Jurkat, Clone E6-1 (cell line): ENCODE measurements at places on chromosomes 4 and X.

DNA sequence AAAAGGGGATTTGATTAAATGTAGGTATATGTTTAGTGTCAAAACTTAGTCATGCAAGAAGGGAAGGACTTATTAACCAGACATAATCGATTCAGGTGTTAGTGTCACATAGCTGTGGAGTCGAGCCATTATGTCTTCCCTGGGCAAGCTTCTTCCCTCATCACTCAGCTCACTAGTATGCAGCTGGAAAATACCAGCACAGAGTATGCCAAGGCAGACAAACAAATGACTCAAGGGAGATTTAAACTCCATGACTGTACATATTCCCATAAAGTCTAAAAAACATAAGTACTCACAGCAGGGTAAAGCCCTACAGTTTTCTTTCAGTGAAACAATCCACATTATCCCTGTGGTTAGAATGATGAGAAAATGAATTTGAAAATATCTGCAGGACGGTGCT is 304.5 kb downstream of the CBLL2 start:
- no peak for DNase-seq

DNA sequence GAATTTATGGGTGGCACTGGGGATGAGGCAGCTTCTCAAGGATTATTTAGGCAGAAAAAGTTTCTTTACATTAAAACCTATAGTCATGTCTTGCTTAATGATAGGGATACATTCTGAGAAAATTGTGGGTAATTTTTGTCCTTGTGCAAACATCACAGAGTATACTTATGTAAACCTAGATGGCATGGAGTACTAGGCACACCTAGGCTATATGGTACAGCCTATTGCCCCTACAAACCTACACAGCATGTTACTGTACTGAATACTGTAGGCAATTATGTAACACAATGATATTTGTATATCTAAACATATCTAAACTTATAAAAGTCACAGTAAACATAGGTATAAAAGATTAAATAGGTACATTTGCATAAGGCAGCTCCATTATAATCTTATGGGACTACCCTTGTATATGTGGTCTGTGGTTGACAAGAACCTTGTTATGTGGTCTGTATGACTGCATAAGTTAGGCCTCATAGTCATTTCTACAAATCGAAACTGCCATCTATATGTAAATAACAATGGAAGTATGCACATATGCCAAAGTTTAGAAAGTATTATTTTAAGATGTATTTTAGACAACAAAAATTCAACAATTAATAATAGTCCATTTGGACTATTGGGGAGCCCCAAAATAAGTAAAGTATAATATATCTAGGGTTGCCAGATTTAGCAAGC is 87.3 kb downstream of the CFAP299 start:
- peak; percentile 48 for DNase-seq

DNA sequence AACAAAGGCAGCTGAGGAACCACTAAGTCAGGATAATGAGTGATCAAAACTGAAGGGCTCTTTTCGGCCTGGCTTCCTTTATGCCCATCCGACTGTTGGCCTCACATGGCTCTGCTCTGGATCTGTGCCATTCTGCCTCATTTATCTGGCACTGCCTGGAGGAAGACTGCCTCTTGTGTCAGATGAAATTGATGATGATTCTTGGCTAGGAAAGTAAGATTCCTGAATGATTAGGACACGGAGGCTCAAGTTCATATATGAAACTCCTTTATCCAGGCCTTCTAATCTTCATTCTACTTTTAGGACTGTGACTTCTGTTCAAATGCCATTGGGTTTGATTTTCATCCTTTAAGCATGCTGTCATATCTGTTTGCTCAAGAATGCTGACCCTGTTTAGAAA is 475.4 kb upstream of the RPS6KA3 start:
- DNase-seq: no peak

DNA sequence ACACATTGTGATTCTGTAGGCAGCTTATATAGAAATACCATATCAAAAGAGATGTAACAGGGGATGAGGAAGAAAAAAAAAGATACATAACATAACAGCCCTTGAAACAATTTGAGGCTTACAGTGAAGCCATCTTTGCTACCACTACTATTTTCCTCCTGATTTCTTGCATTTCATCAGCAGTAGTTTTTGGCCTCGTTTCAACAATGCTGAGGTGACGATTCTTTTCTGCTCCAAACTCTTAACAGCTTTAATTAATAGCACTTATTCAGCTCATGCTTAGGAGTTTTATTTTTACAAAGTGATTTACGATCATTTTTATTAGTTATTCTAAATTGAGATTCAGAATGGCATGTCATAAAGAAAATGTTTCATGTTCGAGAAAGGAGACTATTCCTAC is 163.2 kb downstream of the DCK start:
- no peak for DNase-seq

- DNase-seq: no peak
These were observed 27.0 kb upstream of the TMEM150C start for GRCh38 chr4:82588771-82589270.

GRCh38 chr4:70801265-70801809 is 38.4 kb downstream of the GRSF1 start:
- DNase-seq: peak; percentile 73

DNA sequence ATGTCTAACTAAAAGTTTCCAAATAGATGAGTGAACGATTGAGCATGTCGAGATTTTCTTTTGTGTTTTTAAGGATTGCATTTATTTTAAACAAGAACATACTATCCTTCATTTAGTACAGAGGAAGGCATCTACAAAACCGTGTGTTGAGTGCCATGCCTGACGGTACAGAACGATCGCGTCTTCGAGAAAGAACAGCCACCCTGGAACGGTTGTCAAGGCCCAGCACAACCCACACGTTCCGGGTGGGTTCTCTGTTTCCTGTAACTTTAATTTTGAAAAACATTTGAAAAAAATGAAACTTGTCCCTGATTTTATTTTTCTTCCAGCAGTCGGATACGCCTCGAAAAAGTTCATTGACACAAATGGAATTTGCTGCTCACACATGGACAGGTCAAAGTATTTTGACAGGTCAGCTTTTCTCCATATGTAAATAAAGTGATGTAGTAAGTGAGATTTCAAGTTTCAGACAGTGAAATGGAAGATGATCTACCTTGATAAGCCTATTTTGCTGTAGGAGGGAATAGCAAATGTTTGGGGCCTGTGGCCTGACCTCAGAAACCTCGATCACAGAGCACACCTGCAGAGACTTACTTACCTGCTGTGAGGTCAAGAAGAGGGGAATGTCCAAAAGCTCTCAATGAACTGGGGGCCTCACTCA is 24.4 kb upstream of the CYP4V2 start:
- no peak for DNase-seq

DNA sequence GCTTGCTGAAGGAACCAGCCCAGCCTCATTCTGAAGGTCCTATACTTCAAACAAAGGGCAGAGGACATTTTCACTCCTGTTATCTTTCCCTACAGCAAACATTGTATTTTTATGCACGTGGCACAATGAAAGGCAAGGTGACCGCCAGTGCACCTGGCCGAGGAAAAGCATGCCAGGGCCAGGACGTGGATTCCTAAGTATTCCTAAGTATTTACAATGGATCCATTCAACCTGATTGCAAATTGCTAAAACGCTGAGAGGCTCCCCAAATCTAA is 127.9 kb upstream of the FTHL17 start:
- DNase-seq: no peak

DNA sequence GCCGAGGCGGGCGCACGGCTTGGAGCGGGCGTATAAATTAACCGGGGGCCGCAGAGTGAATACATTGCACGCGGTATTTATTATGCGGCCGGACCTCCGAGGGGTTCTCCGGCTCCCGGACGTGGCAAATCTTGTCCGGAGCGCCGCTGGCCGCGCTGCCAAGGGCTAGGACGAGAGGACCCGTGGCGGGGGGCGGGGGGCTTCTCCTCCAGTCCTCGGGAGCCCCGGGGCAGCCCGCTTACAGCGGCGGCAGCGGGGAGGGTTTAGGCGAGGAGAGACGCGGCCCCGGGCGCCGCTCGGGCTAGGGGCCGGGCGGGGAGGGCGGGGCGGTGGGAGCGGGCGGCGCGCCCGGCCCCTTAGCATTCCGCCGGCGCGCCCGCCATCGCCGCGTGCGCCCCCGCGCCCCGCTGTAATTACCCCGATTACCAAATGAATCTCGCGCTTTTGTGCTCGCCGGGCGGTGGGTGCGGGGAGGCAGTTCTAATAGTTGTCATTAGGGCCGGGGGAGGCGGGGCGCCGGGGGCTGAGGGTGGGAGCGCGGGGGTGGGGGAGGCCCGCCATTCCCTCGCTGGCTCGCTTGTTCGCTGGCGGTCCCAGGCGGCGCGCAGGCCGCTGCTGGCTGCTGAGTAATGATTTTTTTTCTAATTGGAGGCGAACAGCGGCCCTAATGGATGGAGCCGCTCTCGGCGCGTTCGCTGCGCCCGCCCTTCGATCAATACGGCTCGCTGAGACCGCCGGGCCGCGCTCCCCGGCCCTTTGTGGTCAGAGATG is 276.6 kb downstream of the BCOR start:
- no peak for DNase-seq

DNA sequence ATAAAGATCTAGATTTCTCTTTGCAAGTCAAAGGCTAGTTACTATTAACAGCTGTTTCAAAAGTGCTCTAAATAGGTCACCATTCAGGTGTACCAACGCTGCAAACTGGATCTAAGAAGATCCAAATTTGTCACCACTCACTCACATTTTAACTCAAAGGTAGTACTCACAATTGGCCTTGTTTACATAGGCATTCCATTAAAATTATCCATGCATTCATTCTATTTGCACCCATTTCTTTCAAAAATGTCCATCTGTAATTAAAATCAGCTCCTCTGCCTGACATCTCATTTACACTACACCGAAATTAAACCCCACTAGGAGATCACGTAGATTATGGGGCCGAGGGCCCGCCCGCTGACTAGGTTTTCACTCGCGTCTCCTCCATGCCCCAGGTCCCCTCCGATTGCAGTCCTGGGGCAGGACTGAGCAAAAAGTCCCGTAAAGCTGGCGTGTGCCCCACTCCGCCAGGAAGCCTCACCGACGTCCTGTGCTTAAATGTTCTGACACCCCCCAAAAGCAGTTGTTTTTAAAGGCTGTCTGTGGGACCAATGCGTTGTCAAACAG is 1.3 kb upstream of the ING2 start:
- DNase-seq: peak; percentile 46

DNA sequence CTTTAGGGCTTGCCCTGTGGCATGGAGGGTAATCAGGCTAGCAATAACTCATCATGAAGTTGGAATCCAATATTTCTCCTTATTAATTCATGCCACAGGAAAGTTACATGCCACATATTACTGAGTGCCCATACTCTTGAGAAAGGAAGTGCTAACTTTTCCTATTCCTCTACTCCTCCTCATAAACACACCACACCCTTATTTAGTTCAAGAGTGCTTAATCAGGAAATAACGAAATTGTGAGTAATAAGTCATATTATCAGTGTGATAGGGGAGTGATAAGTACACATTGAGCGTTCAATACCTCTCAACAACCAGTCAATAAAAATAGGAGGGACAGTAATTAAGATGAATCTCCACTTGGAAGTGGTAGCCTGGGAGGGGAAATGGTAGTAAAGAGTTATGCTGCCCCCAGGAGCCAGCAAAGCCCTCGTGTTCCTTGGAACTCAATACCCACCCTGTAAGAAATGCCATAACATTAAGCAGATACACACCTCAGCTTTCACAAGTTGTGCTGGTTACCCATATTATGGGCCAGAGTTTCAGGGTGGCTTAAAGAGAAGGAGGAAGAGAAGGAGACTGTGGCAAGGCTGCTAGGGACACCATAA is 410.0 kb upstream of the NR3C2 start:
- DNase-seq: no peak

DNA sequence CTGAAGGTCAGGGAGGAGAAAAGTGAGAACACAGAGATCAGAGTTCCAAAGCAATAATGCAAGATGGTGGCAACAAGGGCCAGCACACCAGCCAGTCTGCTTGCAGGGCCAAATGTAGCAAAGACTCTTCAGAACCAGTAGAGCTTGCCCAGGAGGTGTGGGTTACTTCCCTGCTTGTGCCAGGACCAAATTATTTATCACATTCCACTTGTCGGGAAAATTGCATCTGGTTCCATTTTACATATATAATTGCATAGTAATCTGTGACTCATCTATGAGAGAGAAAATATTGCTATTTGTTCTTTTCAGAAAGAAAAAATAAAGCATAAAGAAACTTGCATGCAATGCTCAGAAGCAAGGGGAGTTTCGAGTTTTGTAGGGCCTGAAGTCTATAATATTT is 41.4 kb downstream of the MAML3 start:
- DNase-seq: no peak

- no peak for DNase-seq
These were observed 2.5 kb upstream of the CCDC149 start for GRCh38 chr4:24915121-24915922.

DNA sequence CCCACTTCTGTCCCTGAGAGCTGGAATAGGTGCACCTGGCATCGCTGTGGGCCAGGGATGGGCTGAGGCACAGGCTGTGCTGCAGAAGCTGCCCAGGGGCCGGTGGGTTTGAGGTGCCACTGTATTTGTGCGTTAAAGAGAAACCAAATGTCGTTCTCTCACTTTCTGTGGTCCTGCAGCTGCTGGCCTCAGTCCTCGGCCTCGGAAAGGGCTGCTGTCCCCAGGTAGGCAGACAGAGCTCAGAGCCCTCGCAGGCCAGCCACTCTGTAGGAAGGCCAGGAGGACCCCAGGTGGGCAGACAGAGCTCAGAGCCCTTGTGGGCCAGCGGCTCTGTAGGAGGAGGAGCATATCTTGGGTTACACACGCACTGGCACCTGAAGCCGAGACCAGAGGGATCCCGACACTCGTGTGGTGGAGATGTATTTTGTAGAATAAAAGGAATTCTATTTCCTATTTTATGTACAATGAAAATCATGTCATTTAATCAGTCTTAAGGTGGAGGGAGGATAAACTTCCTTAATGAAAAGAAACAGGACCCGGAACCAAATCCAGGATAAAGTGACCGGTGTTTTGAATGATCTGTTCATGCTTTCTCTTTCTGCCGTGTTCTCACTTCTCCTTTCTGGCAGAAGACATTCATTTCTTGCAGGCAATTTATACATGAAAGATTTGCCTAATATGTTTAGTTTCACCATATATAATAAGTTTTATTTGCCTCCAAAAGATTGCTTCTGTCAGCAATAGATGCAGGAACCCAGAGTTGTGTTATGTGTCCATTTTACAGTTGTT is 54.4 kb upstream of the HGFAC start:
- DNase-seq: no peak

- DNase-seq: no peak
These were observed 17.1 kb downstream of the MYOZ2 start for GRCh38 chr4:119152741-119153140.

- no peak for DNase-seq
These were observed 112.8 kb upstream of the ATXN3L start for GRCh38 chrX:13432414-13433297.

DNA sequence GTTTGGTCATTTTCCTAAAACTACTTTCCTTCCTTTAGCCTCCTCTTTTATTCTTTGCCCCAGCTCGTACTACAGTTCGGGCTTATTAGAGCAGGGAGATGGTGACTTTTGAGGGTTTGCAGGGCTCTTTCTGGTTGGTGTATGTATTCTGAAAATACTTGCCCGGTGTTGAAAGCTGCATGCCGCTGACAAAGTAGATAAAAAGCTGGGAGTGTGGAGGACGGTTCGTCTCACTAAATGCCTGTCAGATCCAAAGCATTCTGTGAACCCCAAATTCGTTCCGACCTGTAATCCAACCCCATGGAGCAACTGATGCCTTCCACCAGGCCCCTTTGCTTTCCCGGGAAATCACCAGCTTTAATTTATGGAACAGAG is 19.2 kb downstream of the TRIM2 start:
- no peak for DNase-seq
